NCI-H1417 treated with DMSO at 0.1 percent for 48 hours (cell line): ENCODE measurements at places on chromosomes 2 and 18.

DNA sequence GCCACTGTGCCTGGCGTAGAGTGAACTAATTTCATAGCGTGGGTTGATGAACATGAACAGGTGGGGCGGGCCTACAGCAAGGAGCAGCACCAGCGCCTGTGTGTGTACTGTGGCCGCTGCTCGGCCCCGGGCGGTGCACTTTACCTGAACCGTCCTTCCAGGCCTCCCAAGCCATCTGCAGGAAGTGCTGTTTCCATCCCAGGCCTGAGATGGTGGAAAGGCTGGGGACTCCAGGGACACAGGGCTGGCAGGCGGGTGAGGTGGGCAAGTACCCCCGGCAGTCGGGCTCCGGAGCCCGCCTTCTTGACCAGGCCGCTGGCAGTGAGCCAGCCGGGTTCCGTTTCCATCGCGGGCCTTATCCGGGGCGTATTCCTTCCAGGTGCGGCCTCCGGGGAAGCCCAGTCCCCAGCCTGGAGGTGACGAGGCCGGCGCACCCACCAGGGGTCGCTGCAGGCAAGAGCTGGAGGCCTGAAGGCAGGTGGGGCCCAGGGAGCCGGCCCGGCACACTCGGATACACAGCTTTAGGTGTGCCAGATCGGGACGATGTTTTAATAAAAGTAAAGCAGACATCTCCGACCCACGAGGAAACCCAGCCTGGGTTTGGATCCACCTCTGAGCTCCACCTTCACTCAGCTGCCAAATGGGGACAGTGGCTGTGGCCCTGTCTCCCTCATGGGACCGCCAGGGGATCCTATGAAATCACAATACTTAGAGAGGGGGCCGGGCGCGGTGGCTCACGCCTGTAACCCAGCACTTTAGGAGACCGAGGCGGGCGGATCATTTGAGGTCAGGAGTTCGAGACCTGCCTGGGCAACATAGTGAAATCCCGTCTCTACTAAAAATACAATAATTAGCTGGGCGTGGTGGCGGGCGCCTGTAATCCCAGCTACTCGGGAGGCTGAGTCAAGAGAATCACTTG, 22.7 kb upstream of the PDIA6 start:
- no peak for DNase-seq

DNA sequence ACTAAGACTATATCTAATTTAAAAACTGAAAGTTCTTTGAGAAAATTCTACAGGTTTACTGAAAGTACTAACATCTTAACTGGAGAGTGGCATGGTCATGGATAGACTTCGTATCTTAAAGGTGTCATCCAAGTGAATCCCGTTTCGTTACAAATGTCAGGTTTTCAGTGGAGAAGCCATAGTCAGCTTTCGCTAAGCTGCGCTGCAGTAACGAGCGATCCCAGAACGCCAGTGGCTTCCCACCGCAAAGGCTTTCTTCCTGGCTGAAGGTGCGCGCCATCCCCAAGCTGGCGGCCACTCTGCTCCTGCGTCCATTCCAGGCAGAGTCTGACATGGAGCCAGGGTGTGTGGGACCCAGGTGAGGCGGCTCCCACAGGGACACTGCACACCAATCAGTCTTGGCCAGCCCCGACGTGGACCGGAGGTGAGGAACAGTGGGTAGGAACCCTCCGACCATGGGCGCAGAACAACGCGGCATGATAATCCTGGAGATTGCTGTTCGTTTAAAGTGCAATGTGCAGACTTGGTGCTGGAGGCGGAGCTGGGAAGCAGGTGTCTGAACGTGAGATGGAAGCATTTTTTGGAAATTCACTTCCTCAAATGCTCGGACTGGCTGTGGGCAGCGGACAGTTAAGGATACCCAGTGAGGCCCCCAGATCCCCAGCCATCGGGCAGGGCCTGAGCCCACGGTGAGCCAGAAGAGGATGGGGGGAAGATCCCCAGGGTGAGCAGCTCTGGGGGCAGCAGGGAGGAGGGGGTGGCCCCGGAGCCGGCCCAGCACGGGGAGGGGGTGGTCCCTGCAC, 27.8 kb upstream of the KCNG2 start:
- DNase-seq: no peak

GRCh38 chr2:150120326-150120955, 367.0 kb downstream of the RND3 start:
- DNase-seq: no peak

GRCh38 chr18:13726972-13727331, 479 bp downstream of the RNMT start:
- no peak for DNase-seq

- DNase-seq: no peak
Measured at GRCh38 chr2:209358992-209359391, 64.9 kb upstream of the MAP2 start.

DNA sequence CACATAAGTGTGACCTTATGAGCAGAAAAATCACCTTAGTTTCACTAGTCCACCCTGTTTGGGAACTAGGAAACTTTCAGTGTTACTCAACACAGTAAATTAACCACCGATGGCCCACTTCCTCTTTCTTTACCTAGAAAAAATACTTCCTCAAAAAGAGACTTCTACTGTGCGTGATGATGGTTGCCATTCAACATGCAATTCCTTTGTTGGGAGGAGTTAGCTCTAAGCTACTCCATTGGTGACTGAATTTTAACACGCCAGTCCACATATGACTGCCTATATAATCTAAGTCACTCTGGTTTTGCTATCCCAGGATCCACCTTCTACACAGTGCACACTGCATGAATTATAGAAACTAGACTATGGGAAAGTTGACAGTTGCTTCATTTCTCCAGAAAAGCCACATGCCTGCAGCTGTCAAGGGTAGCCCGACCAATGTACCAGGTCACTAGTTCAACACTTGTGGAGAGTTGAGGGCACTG, 47.8 kb upstream of the REG3G start:
- DNase-seq: no peak

DNA sequence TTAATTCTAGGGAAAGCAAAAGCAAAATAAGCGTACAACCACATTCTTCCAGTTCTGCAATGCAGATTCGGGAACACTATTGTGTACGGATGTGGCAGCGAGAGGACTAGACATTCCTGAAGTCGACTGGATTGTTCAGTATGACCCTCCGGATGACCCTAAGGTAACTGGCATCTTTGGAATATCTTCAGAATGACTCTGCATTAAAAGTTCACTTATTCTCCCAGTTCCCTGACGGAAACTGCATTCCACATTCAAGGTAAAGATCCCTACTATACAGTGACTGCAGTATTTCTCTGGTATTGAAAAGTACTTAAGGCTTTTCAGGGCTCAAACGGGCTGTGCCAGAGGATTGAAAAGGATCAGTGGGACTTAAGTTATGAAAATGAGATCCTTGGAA, 10.9 kb downstream of the DDX18 start:
- no peak for DNase-seq

GRCh38 chr2:71551631-71551915, 98.2 kb downstream of the DYSF start:
- DNase-seq: no peak

DNA sequence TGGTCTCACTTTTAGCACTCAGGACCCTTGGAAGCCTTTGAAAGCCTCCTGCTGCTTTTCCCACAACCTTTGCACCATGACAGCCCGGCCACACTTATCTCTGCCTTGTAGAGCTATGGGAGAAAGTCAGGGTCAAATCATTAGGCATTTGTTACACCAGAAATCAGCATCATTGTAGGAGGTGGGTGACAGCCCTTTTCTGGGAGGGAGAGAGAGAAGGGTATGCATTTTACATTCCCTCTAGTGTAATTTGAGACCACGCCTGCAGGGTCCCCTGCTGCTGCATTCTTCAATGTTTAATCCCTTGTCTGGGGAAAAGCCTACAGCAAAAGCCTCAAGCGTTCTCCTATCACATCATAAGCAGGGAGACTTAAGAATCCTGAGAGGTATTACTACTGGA, 766.8 kb upstream of the FAM98A start:
- DNase-seq: no peak

- no peak for DNase-seq
Measured at GRCh38 chr2:174597009-174597344, 627 bp downstream of the WIPF1 start.

GRCh38 chr2:207035875-207036274, 96.6 kb downstream of the CPO start:
- no peak for DNase-seq

DNA sequence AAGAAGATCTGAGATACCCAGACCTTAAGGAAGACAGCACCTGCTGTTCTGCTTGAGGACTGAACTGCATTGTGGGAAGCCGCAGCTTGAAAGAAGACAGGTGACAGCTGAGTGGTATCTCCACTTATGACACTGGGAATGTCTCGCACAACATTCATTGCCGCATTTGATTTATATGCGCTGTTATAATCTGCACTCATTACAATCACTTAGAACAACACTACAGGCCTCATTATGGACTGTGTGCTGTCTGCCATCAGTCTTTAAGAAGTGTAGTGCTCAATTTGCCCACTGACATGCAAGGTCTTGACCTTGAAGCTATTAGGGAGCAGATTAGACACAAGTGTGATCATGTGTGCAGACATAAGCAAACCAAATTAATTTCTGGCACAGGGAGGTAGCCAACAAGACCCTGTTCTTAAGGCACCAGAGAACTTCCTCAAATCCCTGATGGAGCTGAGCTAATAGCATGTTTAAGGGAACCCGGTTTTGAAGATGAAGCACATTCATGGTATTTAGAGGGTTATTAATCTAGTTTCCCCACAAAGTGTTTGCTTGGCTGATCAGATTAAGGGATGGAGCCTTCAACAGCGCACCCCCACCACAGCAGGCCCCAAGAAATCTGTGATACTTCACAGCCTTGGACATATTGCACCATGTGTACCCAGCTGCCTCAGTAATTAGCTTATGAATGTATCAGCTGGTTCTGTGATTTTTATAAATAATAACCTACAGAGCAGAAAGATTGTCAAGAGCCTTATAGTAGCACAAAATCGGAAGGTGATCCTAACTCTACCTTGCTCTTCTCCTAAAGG, 146.8 kb downstream of the SATB2 start:
- DNase-seq: peak; percentile 61

DNA sequence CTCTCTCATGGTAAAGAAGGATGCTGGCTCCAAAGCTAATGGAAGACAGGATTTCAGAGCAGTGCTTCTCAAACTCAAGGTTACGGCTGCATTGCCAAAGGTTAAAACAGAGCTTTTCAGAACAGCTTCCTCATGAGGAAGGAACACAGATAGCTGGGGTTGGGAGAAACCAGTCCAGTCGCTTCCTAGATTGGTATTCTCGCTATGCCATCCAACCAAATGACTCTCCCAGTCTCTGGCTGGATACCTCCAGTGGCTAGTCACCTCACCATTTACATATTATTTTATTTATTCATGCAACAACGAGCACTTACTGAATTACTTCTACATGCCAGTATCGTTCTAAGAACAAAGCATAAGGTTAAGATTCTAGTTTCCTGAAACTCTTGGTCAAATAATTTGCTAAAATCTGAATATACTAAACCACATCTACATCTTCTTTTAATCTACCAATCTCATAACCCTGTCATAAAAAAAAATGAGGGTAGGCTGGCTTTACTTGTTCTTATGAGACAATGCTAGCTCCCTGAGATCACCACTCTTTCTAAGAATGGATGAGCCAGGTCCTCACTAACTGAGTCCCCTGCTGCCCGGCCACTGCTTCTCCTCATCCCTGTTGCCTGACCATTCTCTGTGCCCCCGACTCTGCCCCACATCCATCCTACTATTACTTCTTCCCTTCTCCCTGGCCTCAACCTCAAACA, 20.4 kb downstream of the KDSR start:
- DNase-seq: no peak

- no peak for DNase-seq
Measured at GRCh38 chr2:165406173-165406572, 63.3 kb upstream of the CSRNP3 start.

DNA sequence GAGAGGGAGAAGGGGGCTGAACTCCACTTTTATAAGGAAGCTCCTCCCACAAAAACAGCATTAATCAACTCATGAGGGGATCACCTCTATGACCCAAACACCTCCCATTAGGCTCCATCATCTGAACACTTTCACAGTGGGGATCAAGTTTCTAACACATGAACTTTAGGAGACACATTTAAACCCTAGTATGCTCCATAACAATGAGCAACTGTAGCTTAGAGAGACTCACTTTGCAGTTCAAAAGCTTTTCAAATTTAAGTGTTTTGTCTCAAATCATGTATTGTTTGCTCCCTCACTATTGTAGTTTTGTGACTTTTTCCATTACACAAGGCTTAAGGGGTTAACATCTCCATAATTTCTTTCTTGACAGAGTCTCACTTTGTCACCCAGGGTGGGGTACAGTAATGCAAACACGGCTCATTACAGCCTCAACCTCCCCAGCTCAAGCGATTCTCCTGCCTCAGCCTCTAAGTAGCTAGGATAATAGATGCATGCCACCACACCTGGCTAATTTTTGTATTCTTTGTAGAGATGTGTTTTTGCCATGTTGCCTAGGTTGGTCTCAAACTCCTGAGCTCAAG, 352.7 kb upstream of the CDH20 start:
- no peak for DNase-seq

GRCh38 chr2:81324046-81324445, 1019.5 kb upstream of the LRRTM1 start:
- DNase-seq: no peak

DNA sequence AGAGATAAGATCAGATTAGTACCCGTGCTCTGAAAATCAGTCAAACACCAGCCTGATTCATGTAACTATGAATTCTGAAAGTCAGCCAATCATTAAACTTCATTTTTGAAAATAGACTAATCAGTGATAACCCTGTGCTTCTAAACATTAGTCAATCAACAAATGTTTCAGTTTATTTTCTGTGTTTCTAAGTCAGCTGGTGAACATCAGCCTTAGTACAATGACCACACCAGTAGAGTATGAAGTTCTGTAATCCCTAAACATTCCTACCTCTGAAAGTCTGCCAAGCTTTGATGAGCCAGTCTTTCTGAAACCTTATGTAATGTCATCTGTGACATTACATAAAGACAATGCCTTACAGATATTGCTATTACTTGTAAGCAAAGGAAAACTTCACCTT, 807.4 kb upstream of the CRIM1 start:
- no peak for DNase-seq

- DNase-seq: no peak
Measured at GRCh38 chr2:131394147-131394931, 30.4 kb upstream of the RAB6D start.

DNA sequence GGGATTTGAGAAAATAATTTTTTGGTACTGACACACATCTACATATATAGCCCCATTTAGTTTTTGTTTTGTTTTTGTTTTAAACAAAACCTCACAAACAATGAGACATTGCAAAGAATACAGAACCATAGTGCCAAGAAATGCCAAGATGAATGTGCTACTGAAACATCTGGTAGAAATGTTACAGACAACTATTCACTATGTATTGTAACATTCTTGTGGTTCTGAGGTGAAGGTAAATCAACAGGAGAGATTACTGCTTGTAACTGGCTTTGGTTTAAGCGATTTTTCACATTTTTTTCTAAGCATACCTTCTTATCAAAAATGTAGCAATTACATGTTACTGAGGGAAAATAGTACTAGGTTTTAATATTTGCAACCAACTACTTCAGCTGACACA, 281.3 kb downstream of the ZNF804A start:
- no peak for DNase-seq
